ENCODE measurements at places on chromosomes 1 and 21. TPM values are rescaled to one million over a fixed set of nuclear protein-coding genes. Genes with fewer than 3 reads are reported as not detected.

Gene L1TD1
- 0.63 TPM for total RNA-seq

GRCh38 chr1:54117815-54118563 lies 34.8 kb downstream of the CDCP2 start:
- no peak for DNase-seq
- H3K27ac ChIP-seq = no peak overlapping the region
- no peaks in the 10 kb centered on the region for H3K36me3 ChIP-seq
- no peak overlapping the region for H3K4me3 ChIP-seq
- peaks cover 5% of the 10 kb centered on the region for H3K4me1 ChIP-seq
- no peaks in the 10 kb centered on the region for H3K27me3 ChIP-seq

Gene TRIM17
- not detected for total RNA-seq

DNA sequence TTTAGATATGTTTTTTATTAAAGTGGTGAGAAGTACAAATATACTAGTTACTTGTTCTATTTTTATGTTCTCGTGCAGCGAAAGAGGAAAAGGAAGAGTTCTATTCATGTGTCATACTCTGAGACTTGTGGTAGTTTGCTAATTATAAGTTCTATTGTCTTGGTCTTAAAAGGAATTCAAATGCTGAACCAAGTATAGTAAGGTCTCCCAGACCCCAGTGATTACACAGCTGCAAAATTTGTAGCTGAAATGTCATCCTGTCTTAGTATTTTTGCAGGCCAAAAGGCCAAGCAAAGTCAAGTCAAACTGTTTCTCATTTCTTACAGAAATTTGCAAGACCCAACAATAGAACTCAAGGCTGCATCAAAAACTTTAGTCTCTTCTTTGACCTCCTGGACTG lies 268.7 kb downstream of the CHRM3 start:
- H3K27ac ChIP-seq = no peak overlapping the region
- no peak for DNase-seq
- H3K36me3 ChIP-seq = no peaks in the 10 kb centered on the region
- H3K4me1 ChIP-seq = no peaks in the 10 kb centered on the region
- no peaks in the 10 kb centered on the region for H3K27me3 ChIP-seq

DNA sequence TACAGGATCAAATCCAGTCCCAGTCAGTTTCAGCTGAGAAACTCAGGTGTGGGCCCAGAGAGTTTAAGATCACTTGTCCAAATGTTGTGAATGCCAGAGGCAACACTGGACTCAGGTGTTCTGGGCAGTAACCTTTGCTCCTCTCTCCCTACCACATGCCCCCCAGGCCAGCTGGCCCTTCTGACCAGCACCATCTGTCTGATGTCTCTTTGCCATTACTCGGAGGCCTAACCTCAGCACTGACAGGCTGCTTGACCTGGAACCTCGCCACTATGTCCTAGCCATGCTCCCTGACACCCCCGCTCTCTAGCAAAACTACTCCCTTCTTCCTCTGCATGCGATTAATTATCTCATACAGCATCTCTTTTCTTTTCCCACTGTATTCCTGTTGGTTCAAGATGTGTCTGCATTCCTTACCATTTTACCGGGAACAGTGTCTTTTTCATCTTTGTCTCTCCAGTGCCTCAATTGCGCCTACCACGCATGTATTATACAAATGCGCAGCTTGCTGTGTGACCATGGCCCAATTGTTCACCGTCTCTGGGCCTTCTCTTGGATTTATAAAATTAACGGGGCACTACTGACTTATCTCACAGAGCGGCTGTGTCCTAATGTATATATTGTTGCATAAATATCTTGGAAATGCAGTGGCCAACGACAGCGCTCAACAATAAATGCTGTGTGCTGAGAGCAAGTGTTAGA lies 159.5 kb upstream of the IRF2BP2 start:
- peaks cover 8% of the 10 kb centered on the region for H3K4me1 ChIP-seq
- H3K4me3 ChIP-seq = no peak overlapping the region
- no peaks in the 10 kb centered on the region for H3K36me3 ChIP-seq
- no peak overlapping the region for H3K27ac ChIP-seq

- H3K27ac ChIP-seq = no peak overlapping the region
- H3K27me3 ChIP-seq = no peaks in the 10 kb centered on the region
- H3K4me1 ChIP-seq = peaks cover 4% of the 10 kb centered on the region
- DNase-seq = no peak
- no peak overlapping the region for H3K4me3 ChIP-seq
These were observed 20.6 kb downstream of the ETNK2 start for GRCh38 chr1:204130981-204131892.

DNA sequence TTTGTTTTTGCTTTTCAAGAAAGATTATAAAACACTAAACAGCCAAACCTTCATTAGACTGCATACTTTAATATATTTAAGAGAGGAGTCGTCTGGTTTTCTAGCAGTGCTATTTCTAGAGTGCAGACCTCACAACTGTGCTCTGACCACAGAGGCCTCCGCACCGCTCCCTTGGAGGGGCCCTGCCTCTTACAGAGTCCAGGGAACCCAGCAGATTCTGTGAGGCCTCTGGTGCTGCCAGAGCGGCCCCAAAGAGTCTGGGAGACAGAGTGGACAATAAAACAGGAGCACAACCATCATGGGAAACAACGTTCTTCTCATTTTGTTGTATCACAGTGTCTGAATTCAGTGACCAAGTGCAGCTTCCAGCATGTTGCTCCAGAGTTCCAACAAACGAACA lies 5.8 kb downstream of the ATP5PO start:
- H3K4me1 ChIP-seq = peaks cover 12% of the 10 kb centered on the region
- H3K27ac ChIP-seq = no peak overlapping the region
- DNase-seq = no peak
- H3K4me3 ChIP-seq = no peak overlapping the region

GRCh38 chr1:212953321-212953720 lies 3.0 kb downstream of the VASH2 start:
- DNase-seq = no peak
- H3K27ac ChIP-seq = no peak overlapping the region
- peaks cover 17% of the 10 kb centered on the region for H3K4me1 ChIP-seq
- H3K4me3 ChIP-seq = no peak overlapping the region
- no peaks in the 10 kb centered on the region for H3K27me3 ChIP-seq
- no peaks in the 10 kb centered on the region for H3K36me3 ChIP-seq

Gene IL12RB2
- 3.5 TPM for total RNA-seq

- no peaks in the 10 kb centered on the region for H3K36me3 ChIP-seq
- H3K27ac ChIP-seq = no peak overlapping the region
- H3K27me3 ChIP-seq = no peaks in the 10 kb centered on the region
- DNase-seq = no peak
- H3K4me1 ChIP-seq = no peaks in the 10 kb centered on the region
These were observed 68.7 kb downstream of the HIVEP3 start for GRCh38 chr1:41850029-41850428.

- no peaks in the 10 kb centered on the region for H3K4me1 ChIP-seq
- H3K36me3 ChIP-seq = peaks cover 40% of the 10 kb centered on the region
- no peak for DNase-seq
- H3K27ac ChIP-seq = no peak overlapping the region
- no peak overlapping the region for H3K4me3 ChIP-seq
These were observed 45.3 kb downstream of the SLC66A1 start for GRCh38 chr1:19357299-19357986.

Gene DIO1
- not detected for total RNA-seq

Gene PPFIA4
- 13.5 TPM for total RNA-seq

- no peak overlapping the region for H3K27ac ChIP-seq
- no peaks in the 10 kb centered on the region for H3K27me3 ChIP-seq
- no peaks in the 10 kb centered on the region for H3K4me1 ChIP-seq
- no peak for DNase-seq
- H3K36me3 ChIP-seq = no peaks in the 10 kb centered on the region
- no peak overlapping the region for H3K4me3 ChIP-seq
These were observed 235.3 kb downstream of the PRDM2 start for GRCh38 chr1:13935336-13935735.

DNA sequence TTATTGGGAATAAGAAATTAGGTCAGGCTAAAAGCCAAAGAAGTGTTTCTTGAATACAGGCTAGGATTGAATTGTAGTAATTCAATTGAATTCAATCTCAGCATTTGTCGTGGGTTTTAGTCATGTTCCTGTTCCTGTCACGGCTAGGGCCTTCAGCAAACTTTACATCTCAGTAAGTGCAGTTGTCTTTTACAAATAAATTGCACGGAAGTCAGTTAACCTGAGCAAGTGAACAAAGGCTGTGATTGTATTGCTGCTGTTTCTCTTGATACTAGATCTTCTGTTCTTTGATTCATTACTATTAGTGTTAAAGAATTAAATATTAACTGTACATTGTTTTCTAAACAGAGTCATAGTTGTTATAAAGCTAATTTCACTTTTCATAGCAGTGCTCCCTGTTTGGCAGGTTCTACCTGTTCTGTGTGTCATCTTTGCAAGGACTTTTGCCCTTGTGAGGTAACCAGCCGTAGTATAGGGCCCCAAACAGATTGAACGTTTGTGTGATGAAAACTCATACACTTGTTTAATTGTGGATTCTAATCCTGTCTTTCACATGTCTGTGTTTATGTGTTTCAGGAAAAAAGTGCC lies 164.4 kb downstream of the EDEM3 start:
- no peak overlapping the region for H3K27ac ChIP-seq
- H3K27me3 ChIP-seq = no peaks in the 10 kb centered on the region
- H3K4me3 ChIP-seq = no peak overlapping the region
- DNase-seq = no peak
- H3K36me3 ChIP-seq = no peaks in the 10 kb centered on the region

Gene ZBTB8A
- total RNA-seq = 4.5 TPM

GRCh38 chr1:2972879-2973575 lies 48.2 kb upstream of the ACTRT2 start:
- H3K4me1 ChIP-seq = peaks cover 43% of the 10 kb centered on the region
- H3K36me3 ChIP-seq = no peaks in the 10 kb centered on the region

Gene FGR
- 21.5 TPM for total RNA-seq

DNA sequence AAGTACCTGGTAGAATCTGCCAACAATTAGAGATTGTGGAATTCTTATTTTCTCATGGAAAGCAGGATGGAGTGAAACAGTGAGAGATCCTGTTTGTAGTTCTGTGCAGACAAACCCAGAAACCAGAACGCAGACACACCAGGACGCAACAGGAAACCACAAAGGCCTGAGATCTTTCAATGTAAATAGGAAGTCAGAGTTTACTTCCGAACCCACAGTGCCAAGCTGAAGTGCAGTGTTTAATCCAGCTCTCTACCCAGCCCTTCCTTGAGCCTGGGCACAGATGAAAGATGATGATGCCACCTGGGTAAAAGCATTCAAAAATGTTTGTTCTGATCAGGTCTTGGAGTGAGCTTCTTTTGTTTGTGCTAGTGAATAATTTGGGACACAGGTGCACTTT lies 244.2 kb upstream of the HOOK1 start:
- no peak overlapping the region for H3K4me3 ChIP-seq
- H3K27ac ChIP-seq = no peak overlapping the region
- no peaks in the 10 kb centered on the region for H3K36me3 ChIP-seq
- H3K27me3 ChIP-seq = no peaks in the 10 kb centered on the region

DNA sequence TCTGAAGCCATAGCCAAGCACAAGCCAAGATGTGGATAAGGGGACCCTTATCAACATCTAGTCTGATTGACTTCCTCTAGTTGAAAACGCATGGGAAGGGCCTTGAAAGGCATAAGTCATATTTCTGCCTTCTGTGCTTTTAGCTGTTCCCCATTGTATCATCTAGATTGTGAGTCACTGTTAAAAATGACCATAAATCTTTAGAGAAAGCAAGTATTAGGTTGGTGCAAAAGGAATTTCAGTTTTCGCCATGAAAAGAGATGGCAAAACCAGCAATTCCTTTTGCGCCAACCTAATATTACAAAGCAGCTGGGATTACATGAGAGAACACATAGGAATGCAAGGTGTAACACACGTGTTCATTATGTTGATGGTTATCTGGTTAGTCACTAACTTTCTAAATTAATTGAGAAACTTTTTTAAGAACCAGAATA lies 63.6 kb downstream of the CLIC6 start:
- H3K27ac ChIP-seq = no peak overlapping the region
- H3K4me3 ChIP-seq = no peak overlapping the region
- no peaks in the 10 kb centered on the region for H3K4me1 ChIP-seq
- H3K27me3 ChIP-seq = no peaks in the 10 kb centered on the region
- no peaks in the 10 kb centered on the region for H3K36me3 ChIP-seq
- no peak for DNase-seq

Measured in thoracic aorta (tissue), 2 donors.